Posterior cingulate gyrus (tissue), 11 donors: ENCODE measurements at places on chromosomes 5 and 9.

GRCh38 chr5:119274767-119275130 lies 81.1 kb upstream of the TNFAIP8 start:
- DNase-seq = no peak

DNA sequence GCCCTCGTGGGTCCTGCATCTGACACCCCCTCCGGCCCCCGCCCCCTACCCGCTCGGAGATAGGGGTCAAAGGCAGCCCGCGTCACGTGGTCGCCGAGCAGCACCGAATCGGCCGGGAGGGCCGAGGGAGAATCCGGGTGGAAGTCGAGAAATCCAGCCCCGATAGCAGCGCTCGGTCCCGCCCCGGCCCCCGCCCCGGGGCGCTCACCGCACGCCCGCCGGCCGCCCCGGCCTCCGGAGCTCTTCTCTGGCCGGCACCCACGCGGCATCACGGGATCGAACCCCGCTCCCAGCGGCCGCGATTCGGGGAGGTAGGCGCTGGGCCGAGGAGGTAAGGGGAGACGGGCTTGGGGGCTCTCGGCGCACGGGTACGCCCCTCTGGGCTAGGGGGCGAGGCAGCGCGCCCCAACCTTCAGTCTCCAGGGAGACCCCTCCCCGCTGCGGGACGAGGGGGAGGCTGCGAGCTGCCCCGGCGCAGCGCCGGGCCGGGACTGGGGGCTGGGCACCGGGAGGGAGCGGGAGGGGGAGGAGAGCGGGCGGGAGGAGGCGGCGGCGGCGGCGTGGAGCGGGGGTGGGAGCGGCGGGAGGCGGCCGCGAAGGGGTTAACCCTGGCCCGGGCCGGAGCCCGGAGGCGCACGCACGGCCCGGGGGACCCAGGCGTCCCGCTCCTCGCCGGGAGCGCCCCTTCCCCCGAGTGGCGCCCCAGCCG lies 22.1 kb upstream of the NDST1 start:
- no peak for DNase-seq

- peak; percentile 83 for DNase-seq
These were observed 170.3 kb downstream of the PDZD2 start for GRCh38 chr5:31809050-31809870.

- DNase-seq = no peak
These were observed 294.4 kb downstream of the MARCHF11 start for GRCh38 chr5:15885156-15885555.

DNA sequence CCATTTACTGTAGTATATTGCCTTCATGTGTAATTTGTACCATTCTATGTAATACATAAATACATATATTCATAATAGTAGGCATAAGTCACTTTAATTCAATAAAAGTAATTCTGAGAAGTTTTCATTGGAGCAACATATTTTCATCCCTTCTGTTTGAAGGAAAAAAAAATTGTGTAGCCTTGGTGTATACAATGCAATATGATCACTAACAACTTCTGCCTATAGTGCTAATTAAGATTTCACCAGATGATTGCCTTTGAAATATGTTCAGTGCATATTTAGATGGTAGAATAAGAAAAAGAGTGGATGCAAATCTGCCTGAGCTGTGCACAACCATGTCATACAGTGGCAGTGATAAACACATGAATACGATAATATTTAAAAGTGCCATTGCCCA lies 996.8 kb downstream of the EFNA5 start:
- no peak for DNase-seq

- DNase-seq = no peak
These were observed 616.2 kb downstream of the DNAH5 start for GRCh38 chr5:13328316-13328715.

DNA sequence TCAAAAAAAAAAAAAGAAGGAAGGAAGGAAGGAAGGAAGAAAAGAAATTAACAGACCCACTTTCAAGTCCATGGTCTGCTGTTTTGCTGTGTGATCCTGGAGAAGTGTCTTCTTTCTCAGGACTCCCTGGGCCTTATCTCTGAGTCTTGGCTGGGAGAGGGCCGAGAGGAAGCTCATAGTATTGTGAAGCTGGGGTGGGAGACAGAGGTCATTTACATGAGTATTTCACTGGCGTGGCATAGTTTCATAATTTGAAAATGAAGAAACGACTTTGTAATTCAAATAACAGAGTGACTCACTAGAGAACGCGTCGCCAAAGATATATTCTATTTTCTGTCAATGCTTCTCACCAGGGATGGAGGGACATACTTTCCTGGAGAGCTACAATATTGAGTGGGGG lies 2.4 kb upstream of the C9orf50 start:
- DNase-seq = no peak

GRCh38 chr5:1164696-1165630 lies 36.4 kb upstream of the SLC6A19 start:
- DNase-seq = no peak

- DNase-seq = no peak
These were observed 53.3 kb downstream of the IL33 start for GRCh38 chr9:6268826-6269397.

GRCh38 chr5:107979900-107980299 lies 309.2 kb upstream of the EFNA5 start:
- DNase-seq = no peak

- DNase-seq = no peak
These were observed 93.5 kb downstream of the HRH2 start for GRCh38 chr5:175751369-175751768.

GRCh38 chr9:7147121-7148090 lies 389.6 kb downstream of the KDM4C start:
- no peak for DNase-seq

GRCh38 chr5:42492974-42493373 lies 69.7 kb downstream of the GHR start:
- no peak for DNase-seq

GRCh38 chr5:34608368-34608767 lies 47.8 kb upstream of the RAI14 start:
- no peak for DNase-seq

GRCh38 chr9:133832877-133833276 lies 94.7 kb upstream of the SARDH start:
- DNase-seq = no peak

GRCh38 chr9:90909225-90909624 lies 107.6 kb downstream of the SYK start:
- DNase-seq = no peak

DNA sequence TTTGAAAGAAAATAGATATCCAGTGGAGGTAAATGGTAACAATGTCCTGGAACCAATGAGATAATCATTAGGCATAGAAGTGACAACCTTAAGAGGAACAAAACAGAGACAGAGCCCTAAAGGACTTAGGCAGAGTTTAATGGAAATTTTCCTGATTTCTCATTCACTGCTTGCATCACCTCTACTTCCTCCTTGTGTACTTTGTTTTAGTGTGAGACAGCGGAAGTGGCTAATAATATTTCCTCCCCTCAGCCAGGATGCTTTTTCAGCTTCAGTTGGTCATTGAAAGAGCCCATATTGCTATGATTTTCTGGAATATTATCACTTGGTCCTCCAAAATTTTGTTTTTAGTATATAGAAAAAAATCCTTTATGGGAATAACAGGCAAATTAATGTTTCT lies 153.4 kb upstream of the MPDZ start:
- no peak for DNase-seq

DNA sequence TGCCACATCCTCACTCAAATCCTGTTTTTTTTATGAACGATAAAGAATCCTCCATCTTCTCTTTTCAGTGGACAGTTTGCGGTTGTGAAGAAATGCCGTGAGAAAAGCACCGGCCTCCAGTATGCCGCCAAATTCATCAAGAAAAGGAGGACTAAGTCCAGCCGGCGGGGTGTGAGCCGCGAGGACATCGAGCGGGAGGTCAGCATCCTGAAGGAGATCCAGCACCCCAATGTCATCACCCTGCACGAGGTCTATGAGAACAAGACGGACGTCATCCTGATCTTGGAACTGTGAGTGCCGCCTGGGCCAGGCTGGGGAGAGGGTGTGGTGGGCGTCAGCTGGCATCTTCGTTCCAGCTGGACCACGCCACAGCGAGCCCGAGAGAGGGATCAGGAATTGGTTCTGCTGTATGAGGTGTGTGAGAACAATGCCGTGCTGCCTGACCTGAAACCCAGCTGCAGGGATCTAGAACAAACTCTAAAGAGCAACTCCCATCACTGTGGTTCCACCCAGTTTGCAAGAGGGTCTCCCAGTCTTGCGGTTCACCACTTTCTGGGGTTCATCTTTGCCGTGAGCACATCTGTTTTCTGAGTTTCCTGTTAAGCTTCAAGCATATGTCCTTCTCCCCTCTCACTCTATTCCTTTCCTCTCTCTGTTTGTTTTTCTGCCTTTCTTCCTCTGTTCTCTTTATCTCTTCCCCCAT lies 107.4 kb downstream of the DAPK1 start:
- DNase-seq = no peak
